ENCODE measurements at places on chromosomes 6 and 20.

DNA sequence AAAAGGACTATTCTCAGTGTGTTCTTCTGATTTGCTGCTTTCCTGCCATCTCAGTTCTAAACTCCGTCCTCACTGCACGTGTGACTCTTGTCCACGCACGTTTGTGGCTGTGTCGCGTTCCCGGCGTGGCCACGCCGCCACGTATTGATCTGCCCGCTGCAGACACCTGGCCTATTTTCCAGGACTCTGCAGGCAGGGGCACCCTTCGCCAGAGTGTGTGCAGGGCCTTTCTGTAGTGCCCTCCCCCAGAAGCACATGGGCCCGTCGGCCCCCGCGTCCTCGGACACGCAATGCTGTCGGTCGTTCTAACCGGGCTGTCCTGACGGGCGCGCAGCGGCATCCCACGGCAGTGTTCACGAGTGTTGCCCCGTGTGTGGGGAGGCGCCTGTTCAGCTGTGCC lies 87.6 kb downstream of the YTHDF1 start:
- DNase-seq, result no peak

DNA sequence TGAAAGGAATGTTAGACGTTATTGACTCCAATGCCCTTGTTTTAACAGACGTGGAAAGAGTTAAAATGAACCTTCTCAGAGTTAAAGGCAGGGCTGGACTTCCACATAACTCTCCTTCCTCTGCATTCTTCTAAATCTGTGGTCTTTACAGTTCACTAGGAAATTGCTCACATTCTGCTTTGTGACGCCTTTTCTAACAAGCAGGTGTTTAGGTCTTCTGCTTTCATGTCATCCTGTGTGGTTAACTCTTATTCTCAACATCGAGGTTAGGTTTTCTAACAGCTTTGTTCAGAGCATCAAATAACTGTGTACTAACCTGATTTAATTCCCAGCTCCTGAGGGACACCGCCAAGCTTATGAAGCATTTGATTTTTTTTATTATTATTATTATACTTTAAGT lies 81.3 kb upstream of the NT5E start:
- no peak for DNase-seq

GRCh38 chr6:50056242-50056641 lies 6.5 kb upstream of the DEFB112 start:
- no peak for DNase-seq

DNA sequence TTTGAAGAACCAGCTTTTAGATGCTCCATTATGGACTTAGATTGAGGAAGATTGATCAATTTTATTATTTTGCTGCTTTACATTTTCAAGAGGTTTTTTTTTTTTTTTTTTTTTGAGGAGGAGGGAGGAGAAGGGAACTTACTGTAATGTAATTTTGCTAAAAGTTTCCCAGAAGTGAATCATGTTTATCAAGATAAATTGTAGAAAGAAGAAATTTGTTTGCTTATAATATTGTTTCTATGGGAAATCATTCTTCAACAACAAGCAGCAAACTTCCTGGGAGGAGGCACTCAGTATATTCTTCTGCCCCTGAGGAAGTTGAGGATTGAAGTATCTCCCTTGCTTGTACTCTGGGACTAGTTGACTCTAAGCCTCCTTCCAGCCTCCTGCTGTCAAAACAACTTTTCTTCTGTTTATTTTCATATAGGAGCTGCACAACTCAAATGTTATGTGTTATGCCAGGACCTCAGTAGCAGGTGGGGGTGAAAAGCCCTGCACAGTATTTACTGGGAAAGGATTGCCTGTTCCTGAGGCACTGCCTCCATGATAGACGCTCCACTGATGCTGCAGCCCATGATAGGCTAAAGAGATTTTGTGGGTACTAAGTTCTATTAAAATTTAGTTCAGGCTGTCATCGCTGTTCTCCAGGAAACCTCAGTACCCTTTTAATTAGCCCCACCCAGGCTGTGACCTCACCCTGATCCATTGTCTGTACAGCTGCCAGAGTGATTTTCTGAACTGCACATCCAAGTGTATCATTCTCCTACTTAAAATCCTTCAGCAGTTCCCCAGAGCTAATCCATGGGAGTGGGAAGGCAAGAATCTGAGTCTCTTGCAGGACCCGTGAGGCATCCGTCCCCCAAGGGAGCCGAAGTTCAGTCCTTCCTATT lies 51.9 kb downstream of the CARMIL1 start:
- DNase-seq, result peak; percentile 15

DNA sequence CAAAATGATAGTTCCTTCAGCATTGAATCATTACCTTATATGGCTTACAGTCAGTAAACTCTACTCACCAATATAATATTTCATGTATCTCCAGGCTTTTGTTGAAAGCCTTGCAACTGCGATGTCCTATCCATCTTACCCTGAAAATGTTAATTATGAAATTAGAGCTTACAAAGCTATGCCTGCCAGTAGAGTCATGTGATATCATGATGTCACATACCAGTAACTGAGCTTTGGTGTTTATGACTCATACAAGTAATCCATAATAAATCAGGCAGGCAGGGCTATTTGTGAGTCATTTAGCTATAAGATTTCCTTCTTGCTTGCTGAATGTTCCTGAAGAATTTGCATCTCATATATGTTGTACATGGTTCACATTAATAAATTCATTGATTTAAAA lies 44.9 kb upstream of the FAM83B start:
- no peak for DNase-seq

DNA sequence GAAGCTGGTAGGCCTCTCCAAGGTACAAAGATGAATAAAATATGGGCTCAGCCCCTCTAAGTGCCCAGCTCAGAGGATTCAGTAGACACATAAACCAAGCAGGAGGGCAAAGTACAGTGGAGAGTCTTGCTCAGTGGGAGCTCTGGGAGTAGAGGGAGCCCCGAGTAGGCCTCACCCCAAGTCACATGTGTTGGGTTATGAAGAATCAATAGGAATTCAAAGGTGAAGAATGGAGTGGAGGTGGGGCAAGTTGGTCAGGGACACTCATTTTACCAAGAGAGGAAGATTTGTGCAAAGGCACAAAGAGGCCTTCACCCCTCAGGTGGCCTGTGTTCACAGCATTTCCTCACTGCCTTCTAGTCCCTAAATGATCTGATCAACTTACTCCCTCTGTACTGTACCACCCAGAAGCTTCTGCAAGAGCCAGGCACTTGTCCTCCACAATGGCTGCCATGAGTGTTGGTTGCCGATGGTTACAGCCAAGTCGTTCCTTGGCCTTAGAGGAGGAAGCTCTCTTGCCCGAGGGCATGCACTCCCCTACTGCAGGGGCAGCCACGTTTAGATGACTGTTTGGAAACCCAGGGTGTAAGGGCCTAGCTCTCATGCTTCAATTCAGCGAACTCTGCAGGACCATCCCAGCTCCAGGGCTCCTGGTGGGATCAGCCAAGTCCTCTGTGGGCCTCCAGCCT lies 6.7 kb upstream of the CDKN1A start:
- no peak for DNase-seq

DNA sequence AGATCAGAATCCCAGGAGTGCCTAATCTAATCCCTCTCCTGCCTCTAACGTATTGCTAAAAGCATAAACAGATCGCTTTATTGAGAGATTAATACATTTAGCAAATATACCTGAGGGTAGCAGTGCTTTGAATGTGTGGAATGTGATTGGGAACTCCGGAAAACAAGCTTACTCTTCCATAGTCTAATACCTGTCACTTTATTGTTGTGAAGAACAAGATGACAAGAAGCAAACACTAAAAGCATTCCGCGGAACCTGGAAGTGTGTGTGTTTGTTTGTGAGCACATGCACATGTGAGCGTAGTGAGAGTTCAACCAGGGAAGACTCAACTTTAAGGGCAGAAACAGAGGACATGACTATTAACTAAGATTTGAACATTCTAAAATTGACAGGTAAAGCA lies 265.0 kb upstream of the GJE1 start:
- no peak for DNase-seq

DNA sequence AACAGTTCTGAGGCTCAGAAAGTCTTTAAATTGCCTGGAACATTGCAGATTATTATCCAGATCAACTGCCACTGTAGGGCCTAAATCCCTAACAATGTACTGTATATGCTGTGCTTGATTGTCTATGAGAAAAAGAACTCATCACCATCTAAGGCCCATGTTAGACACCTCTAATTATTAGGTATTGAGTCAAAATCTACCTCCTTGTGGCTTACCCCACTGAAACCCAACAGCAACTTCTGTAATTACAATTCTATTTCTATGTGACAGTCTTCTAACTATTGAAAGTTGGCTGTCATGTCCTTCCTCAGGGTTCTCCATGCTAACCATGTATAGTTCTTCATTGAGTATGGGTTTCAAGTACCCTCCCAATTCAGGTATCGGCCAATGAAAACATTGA lies 13.9 kb downstream of the MCM9 start:
- no peak for DNase-seq

DNA sequence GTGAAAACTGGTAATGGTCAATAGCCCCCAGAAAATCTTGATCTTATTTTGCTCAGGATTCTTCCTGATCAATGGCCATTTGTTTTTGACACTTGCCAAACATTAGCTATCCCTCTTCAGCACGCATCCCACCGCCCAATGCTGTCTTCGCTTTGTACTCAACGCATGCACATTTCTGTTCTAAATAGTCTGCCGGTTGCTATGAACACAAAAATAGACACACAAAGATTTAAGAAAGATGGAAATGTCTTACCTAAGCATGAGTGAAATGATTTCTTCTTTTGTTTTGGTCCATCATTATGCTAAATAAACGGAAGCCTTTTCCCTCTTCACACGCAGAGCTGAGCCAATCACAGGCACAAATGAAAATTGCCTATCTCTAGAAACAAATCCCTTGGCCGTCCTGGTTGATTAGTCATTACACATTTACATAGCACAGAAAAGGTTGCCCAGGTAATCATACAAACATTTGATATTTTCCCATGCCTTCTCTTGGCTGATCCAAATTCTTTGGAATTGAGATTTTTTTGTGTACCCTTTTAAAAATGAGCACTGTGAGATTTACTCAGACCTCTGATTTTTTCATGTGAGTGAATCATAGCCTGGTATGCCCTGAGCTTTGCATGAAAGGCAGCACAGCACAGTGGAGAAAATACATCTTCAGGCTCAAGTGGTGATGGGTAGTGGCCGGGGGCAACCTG lies 70.5 kb upstream of the FAM184A start:
- DNase-seq, result no peak

GRCh38 chr20:47568019-47568418 lies 66.3 kb downstream of the NCOA3 start:
- no peak for DNase-seq

- no peak for DNase-seq
Observed at GRCh38 chr6:53139841-53140413, 8.7 kb downstream of the GCM1 start.
